ENCODE measurements at places on chromosomes 7 and 10.

DNA sequence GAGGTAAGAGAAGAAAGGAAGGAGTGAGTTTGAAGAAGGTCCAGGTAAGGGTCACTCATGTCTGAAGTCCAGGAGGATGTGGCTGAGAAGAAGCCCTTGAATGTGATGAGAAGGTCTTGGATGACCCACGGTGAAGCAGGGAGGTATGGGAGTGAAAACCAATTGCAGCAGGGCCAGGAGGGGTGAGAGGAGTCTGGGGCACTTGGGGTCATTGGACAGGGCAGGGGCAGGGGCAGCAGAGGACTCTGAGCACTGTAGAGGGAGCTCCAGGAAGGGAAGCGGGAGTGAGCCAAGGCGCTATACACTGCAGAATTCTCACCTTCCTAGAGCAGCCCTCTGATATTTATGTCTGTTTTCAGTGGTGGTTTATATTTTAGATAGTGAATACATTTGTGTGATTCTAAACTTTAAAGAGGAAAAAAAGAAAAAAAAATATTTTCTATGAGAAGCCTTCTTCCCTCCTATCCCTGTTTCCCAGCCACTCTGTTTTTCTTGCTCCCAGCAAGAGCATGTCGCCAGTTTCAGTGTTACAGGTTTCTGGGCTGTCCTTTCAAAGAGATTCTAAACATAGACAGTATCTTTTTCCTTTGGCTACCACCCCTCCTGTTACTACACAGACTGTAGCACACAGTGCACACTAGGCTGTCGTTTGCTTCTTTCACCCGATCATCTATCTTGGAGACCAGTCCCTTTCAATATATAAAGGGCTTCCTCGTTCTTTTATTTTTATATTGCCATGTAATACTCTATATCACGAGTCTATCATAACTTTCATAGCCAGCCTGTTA is 24.5 kb downstream of the BLVRA start:
- no peak for DNase-seq

- no peak for DNase-seq
Measured at GRCh38 chr7:93176992-93177580, 28.9 kb upstream of the SAMD9L start.

GRCh38 chr10:121926157-121926556 is 1.7 kb downstream of the ATE1 start:
- DNase-seq, result no peak

GRCh38 chr7:2807460-2807844 is 36.7 kb downstream of the GNA12 start:
- DNase-seq, result no peak

GRCh38 chr7:922334-923107 is 32.0 kb downstream of the ADAP1 start:
- no peak for DNase-seq

- DNase-seq, result no peak
Measured at GRCh38 chr7:29619848-29620555, 56.4 kb downstream of the PRR15 start.

DNA sequence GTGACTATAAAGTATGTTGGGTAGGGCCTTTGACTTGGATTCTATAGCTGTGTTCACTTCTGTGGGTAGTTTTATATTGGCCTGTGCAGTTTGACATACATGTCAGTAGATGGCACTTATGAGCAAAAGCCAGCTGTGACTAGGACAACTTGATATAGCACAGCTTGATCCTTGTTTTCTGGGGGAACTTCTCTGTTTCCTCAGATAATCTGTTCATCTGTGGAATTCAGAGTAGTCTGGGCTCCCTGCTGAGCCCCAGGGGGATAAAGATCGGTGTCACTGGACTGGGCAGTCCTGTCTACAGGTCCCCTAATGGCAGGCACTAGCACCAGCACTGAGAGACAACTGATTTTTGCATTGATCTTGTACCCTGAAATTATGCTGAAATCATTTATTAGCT is 25.4 kb downstream of the CYP2C9 start:
- DNase-seq, result peak; percentile 5

DNA sequence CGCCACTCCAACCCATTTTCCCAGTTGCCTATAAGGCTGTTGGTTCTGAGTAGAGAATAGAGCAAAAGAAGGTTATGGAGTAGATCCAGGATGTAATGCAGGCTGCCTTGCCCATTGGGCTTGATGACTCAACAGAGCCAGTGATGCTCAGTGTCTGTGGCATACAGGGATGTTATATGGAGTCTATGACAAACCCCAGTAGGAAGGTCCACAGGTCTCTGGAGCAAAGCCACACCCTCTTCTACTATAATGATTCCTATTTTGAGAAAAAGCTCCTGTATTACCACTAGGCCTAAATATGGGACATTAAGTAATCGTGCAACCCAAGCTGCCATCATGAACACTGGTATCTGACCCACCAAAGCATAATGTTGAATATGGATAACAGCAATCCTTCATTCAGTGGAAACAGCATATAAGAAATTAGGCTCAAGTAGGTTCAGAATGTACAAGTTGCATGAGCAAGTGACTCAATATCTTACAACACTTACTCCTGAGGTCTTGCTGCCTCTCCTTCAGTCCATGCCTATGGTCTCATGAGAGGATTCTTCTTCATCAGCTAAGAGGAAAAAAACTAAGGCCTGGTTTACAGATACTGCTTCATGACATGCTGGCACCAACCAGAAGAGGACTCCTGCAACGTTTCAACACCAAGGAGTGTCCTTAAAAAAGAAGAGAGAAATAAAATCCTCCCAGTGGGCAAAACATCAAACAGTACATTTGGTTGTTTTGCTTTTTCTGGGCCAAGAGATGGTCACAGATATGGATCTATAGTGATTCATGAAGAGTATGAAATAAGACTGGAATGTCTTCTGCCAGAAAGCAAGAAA is 14.8 kb upstream of the FHIP2A start:
- DNase-seq, result no peak

DNA sequence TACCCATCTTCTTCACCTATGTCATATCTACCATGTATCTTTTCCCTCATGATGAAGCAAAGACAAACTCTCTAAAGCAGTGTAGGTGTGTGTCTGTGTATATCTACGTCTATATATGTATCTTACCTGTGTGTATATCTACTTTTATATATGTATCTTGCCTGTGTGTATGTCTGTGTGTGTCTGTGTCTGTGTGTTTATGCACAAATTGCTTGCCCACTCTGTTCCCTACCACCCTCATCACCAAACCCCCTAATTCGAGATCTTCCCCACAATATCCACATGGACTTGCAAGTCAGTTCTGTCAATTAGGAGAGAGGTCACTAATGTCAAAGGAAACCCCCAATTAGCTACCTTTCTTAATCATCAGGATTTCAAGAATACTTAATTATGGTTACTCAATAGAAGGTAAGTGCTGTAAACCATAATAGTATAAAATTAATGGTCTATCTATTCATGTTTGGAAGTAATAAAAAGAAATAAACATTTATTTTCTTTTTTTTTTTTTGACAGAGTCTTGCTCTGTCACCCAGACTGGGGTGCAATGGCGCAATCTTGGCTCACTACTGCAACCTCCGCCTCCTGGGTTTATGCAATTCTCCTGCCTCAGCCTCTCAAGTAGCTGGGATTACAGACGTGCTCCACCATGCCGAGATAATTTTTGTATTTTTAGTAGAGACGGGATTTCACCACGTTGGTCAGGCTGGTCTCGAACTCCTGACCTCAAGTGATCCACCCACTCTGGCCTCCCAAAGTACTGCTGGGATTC is 43.6 kb downstream of the ANKRD61 start:
- DNase-seq, result no peak

DNA sequence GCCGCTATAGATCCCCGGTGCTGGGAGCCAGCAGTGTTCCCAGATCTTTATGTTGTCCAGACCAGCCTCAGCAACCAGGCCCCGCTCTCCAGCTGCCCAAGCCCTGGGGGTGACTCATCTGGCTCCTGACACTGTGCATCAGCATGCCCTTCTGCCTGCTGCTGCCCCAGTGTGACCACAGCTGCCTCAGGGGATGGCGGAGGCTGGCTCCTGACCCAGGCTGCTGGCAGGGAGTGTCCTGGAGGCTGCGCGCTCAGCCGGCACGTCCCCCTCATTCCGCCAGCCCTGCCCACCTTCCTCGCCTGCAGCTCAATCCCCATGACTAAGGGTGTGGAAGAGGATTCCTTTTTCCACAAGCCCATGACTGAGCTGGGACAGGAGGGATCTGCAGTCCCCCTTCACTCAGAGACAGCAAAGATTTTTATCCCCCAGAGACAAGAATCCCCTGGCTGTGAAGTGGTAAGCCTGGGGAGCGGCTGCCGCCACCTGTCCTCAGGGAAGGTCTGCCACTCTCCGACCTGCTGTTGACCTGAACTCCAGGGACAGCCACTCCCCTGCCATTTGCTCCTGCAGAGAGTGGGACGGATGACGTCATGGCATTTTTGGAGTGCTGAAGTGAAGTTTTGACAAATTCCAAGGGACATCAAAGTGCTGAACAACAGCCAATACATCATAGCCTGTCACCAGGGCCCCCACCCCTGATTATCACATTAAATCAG is 182.8 kb upstream of the BMPER start:
- DNase-seq, result no peak

GRCh38 chr10:7035126-7035761 is 375.6 kb downstream of the SFMBT2 start:
- DNase-seq, result no peak

GRCh38 chr7:25832929-25833328 is 319.1 kb upstream of the NFE2L3 start:
- DNase-seq, result no peak

GRCh38 chr7:20350996-20351692 is 20.4 kb downstream of the ITGB8 start:
- no peak for DNase-seq

DNA sequence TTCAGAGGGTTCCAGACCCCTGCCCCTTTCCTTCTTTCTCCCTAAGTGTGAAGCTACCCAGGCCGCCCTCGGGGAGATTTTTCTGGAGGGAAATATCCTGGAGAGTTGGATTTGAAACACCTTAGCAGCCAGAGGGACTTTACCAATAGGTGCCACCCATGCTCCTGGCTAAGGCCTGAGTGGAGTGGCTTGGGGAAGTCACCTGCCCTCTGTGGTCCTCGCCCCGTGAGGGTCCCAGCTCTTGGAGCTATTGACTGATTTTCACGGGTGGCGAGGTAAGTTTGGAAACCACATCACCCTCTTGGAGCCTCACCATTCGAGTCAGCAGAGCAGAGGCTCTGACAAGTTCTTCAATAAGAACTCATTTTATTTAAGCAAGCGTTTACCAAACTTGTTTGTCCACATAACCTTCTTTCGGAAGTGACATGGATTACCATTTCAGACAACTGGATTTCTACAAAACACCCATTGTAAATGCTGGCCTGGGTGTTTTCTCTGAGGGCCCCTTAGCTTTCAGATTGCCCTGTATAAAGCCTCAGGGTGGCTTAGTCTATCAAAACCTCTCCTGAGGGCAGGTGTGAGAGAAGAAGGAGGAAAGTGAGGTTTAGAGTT is 20.4 kb downstream of the AQP1 start:
- no peak for DNase-seq

GRCh38 chr7:114085592-114086501 is 167.0 kb upstream of the PPP1R3A start:
- DNase-seq, result peak; percentile 76

DNA sequence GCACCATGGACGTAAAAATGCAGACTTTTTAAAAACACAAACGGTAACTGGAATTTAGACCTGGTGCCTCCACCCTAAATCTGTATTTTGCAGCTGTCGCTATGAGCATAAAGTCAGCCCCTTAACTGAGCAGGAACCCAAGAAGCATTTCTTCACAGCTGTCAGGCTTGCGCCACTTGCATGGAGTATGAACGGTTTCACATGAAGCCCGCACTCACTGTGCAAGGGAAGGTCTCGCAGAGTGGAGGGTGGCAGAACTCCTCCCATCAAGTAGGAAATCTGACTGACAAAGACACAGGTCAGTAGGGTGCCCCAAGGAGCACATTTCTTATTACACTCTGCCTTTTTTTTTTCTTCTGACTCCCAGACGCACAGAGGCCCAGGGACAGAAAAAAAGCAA is 58.5 kb downstream of the ELMO1 start:
- DNase-seq, result no peak

DNA sequence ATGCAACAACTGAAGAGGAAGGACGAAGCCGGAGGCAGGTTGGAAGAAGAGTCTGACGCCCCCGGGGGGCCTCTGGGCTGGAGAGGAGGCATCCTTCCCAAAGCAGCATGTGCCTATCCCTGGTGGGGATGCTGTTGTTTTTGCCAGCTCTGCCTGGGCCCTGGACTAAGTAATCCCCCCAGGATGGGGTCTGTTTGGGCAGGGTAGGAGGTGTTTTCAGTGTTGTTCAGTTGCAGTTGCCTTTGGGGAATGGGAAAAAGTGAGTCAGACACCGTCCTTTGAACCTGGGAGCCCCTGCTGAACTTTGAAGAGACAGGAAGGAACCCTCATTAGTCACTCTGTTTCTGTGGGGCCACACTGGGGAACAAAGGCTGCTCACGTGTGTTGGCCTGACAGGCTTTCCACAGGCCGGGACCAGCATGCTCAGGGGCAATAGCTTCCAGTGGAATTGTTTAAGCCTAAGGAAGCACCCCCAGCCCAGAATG is 35.2 kb upstream of the GDF10 start:
- no peak for DNase-seq

- peak; percentile 70 for DNase-seq
Measured at GRCh38 chr7:104207731-104208420, at the start of gene ORC5. Gene ORC5, minus strand, starts transcription at chr7:104208013. Its CDS starts 109 bp downstream, at chr7:104207904.

DNA sequence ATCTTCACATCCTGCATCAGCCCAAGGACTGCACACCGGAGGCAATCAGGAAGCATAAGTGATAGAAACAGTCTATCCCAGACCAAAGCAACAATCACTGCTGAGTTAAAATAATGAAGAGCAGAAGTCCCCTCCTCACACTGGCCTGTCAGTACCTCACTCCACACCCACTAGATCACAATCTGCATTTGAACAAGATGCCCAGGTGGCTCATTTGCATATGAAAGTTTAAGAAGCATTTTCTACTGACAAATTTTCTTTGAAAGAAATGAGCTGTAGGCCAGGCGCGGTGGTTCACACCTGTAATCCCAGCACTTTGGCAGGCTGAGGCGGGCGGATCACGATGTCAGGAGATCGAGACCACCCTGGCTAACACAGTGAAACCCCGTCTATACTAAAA is 77.4 kb downstream of the CUL2 start:
- DNase-seq, result no peak

GRCh38 chr10:16521311-16522016 is at the start of gene C1QL3:
Gene C1QL3, minus strand, starts transcription at chr10:16521879. Its CDS starts 814 bp downstream, at chr10:16521065.
- DNase-seq, result peak; percentile 6

GRCh38 chr7:8271960-8272359 is 10.0 kb upstream of the ICA1 start:
- DNase-seq, result no peak

GRCh38 chr7:84704380-84704779 is 482.5 kb downstream of the SEMA3D start:
- DNase-seq, result no peak

DNA sequence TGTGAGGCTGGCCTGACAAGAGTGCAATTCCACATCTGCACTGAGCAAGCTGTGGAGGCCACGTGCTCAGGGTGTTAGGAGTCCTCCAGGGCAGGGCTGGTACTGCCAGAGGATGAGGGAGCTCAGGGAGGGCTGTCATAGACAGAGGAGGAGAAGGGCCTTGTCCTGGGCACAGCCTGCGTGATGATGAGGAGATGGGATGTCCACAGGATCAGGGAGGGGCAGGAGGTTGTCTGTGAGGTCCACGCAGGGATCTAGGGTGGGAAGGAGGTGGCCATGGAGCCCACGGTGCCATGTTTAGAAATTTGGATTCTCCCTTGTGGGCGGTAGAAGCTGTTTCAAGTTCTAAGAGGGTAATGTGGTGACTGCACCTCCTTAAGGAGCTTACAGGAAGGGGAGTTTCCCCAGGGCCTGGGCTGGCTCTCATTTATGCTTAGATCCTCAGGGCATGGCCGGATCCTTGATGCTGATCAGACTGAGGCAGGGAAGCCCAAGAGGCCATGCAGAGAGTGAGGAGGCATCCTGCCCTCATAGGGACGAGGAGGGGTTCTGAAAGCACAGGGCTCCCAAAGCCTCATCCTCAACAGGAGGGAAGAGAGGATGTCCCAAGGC is 30.3 kb downstream of the CHAT start:
- DNase-seq, result no peak

All from NCI-H1694 treated with DMSO at 0.1 percent for 48 hours (cell line).